NCI-H2081 (cell line): ENCODE measurements at places on chromosomes 7 and 10.

- DNase-seq, result no peak
Measured at GRCh38 chr10:86366902-86367151, 232 bp upstream of the GRID1 start.

DNA sequence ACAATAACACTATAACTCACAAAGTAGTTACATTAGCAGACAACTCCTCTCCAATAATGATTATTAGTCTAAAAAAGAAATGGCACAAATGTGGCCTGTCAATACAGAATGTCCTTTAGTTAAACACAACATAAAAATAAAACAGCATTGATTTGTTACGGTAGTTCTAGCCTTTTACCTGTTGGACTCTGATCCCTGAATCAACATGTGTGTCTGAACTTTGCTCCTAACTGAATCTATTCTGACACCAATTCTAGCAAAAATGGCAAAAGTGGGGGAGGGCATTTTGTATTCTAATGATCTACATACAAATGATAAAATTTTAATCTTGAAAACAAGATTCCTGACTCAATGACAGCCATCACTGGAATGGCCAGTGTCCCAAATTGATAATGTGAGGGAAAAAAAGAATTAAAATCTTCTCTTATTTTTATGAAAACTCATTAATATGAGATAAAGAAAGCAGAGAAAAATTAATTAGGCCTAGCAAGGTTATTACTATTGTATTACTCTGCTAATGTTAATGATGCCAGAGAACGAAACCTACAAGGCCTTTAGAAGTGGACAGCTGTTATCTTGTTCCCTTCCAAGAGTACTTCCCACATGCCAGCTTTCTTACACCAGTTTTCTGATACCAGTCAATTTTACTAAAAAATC is 30.2 kb downstream of the FRA10AC1 start:
- DNase-seq, result no peak

GRCh38 chr7:24848878-24849277 is 91.6 kb upstream of the GSDME start:
- no peak for DNase-seq

DNA sequence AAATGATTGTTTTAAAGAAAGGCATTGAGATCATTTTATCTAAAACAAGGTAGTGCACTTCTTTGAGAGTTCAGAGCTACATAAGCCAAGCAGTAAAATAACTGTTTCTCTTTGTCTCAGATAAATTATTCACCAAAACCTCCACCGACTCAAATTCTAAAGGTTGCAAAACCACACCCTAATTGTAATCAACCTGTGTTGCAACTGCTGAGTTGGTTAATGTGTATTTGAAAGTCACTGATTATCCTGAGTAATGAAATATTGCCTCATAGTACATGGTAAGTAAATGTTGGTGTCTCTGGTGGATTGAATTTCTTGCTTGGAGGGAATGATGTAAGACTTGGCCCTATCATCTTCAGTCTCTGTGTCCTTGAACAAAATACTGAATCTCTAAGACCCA is 35.9 kb upstream of the CYP2C9 start:
- DNase-seq, result no peak

DNA sequence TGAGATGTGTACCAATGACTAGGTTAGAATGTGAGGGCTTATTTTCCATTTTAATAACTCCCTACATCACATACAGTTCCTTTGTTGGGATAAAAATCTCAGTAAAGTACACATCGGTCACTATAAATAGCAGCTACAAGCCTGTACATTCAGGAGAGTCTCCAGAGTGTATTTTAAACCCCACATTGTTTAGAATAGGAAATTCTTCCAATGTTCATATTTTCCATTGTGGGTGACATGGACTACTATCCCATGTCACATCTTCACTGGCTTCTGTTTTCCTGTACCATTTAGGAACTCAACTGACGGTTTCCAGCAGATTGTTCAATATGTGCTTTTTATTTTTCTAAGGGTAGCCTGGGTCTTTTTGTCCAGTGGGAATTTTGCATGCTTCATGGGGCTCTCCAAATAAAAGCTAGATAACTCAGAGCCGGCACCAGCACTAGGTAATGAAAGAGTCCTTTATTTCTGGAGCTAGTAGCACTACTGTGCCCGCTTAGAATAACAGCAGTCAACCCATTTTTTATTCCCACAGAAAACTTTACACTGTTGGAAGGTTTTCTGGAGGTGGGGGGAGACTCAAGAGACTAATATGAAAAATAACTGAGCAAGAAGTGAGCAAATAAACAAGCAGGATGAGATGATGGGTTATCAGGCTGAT is 100.5 kb downstream of the CALD1 start:
- DNase-seq, result no peak
